CD4-positive, alpha-beta T cell treated with Interleukin-17A for 1 hour (primary cell): ENCODE measurements at places on chromosomes 1 and 21.
A peak's percentile ranks its signal among the peaks of the same experiment; 100 is the strongest.

DNA sequence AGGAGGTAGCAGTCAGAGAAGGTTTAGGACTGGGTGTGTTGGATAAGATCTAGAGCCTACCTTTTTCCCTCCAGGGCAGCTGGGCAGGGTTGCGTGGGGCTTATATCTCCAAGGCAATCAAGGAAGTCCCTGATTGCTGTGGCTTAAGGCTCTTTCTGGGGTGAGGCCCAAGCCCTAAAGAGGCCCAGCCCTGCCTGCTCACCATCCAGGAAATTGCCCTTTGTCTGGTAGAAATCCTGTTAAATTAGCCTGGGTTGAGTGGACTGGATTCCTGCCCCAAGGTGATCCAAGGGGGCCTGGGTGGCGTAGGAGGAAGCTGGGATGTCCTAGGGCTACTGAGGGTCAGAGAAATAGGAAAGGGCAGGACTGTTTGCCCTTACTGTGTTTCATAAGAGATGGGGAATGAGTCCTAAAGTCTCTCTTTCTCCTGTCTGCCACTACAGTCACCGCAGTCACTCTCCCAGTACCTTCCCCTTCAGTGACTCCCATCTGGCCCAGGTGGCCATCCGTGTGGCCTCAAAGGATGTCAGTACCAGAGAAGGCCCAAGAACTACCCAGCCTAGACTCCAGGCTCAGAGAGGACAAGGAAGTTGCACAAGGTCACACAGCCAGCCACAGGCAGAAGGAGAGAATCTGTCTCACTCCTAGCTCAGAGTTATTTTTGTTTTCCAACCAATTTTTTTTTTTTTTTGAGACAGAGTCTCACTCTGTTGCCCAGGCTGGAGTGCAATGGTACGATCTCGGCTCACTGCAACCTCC is 25.8 kb downstream of the MFSD2A start:
- DNase-seq, result no peak

- DNase-seq, result no peak
Measured at GRCh38 chr1:248421384-248421783, 18.5 kb downstream of the OR2T1 start.

- no peak for DNase-seq
Measured at GRCh38 chr1:232630894-232631195, 912 bp upstream of the SIPA1L2 start.

- DNase-seq, result no peak
Measured at GRCh38 chr1:46242918-46243317, 4.6 kb upstream of the RAD54L start.

- no peak for DNase-seq
Measured at GRCh38 chr21:28633839-28634555, 358.7 kb downstream of the LTN1 start.

DNA sequence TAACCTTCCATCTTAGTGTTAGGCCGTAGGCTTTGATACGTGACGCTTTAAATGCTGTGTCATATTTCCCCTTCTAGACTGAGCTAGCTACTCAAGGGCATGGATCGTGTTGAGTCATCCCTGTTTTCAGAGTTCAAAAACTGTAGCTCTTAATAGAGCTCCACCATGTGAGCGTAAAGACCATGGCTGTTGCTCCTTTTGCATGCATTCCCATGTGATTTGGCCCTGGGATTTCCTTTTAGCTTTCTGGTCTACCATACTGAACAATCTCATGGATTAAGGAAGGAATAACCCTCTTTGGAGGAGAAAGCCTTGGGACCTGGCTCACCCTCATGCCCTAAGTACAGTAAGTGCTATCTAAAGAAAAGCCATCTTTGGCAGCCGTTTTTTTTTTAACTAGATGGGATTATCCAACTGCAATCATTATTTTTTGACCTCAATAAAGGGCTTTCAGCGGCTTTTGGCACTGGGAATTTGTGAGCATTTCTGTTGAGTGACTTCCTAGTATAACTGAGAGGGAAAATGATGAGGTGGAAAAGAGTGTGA is 76.6 kb downstream of the PLPP3 start:
- no peak for DNase-seq

DNA sequence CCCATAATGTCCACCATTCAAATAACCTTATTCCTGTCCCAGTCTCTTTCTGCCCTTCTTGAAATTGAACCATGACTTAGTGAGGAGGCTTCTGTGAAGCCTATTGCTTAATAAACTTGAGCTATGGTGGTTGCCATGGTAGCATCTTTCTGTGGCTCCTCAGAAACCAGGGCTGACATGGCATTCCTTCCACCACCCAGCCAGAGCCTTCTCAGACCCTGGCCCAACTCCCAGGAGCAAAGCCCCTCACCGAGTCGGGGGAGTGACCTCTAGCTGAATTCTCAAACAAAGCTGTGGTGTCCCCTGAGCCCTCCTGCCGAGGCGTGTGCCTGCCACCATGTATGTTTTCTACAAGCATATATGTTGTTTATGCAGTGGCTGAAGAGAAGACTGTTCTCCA is 259.1 kb downstream of the CACNA1E start:
- no peak for DNase-seq

DNA sequence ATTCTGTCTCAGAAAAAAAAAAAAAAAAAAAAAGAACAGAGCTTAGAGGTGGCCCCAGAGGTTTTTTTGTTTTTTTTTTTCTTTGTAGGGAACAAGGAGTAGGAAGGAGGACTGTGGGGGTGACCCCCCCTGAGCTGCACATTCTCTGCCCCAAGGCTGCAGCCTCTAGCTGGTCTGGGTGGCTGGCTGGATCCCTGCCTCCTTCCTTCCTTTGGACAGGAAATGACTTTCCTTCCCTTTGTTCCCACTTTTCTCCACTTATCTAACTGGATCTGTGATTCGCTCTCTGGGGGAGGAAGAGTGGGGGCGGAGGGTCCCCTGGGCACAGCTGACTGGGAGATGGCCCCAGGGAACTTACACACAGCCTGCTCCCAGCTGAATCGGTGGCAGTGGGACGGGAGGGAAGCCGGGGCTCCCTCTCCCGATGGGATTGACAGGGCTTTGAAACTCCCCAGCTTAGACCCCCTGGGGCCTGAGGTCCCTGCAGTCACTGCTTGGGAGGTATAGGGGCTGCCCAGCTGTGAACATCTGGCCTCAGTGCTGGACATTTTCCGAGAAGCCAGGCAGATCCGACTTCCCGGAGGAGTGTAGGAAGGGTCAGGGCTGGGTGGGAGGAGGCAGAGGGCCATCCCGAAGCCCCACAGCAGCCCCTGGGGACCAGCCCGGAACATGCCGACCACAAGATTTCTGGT is 2.1 kb downstream of the FBLIM1 start:
- no peak for DNase-seq

DNA sequence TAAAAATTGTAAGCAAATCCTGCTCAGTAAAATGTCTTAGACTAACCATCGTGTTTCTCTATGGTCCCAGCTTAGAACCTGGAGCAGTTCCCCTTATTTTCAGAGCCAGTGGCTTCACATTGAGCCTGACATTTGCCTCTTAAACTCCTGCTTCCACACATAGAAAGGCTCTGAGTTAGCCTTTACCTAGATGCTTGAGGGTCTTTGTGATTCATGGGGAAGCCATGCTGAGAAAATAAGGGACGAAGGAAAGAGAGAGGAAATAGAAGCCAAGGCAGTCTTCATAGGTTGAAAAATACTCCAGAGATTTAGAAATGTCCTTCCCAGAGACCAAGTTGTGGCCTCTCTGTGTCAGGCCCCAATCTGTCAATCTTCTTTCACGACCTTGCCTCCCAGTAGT is 16.1 kb upstream of the RBBP5 start:
- no peak for DNase-seq

DNA sequence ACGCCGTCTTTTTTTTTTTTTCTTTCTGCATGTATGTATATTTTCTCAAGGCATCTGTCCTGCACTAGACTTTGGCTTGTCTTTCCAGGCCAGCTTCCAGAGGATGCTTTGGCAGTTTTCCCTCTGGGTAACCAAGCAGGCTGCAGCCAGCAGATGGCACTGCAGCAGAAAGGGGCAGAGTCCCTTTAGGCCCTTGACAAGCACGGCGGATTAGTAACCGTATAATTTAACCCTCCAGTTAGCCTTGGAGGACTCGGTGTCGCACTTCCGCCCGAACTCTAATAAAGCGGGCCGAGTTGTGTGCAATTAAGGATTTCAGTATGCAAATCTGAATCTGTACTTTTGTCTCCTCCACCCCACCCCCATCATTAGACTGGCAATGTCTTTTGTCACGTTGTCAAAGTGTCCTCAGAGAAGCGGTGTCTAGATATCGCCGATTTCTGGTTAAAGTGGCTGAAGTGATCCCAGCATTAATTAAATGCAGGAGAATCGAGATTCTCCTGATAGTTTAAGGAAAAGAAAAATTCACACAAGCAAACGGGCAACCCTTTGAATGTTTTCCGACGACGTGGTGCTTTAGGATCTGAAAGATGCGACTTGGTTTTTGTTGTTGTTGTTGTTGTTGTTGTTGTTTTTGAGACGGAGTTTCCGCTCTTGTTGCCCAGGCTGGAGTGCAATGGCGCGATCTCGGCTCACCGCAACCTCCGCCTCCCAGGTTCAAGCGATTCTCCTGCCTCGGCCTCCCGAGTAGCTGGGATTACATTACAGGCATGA is 1.1 kb upstream of the TMEM167B start:
- peak; percentile 51 for DNase-seq

- no peak for DNase-seq
Measured at GRCh38 chr21:29389136-29389535, 90.4 kb downstream of the BACH1 start.

DNA sequence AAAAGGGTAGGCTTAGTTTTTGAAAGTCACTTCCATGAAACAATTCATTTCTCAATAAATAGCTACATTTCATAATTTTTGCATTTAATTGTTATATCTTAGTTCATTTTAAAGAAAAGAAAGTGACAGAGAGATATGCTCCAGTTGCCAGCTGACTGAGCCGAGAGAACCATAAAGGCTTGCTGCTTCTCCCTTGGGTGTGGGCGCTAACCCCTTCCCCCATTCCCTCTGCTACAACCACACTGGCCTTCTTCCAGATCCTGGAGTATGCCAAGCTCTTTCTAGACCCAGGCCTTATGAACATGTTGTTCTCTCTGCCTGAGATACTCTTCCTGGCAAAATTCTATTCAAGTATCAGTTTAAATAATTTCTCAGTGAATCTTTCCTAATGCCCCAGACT is 12.3 kb downstream of the SORT1 start:
- DNase-seq, result no peak

GRCh38 chr1:23980728-23981070 is 572 bp upstream of the SRSF10 start:
- DNase-seq, result no peak

- no peak for DNase-seq
Measured at GRCh38 chr1:160549665-160550006, 26.6 kb upstream of the SLAMF6 start.

DNA sequence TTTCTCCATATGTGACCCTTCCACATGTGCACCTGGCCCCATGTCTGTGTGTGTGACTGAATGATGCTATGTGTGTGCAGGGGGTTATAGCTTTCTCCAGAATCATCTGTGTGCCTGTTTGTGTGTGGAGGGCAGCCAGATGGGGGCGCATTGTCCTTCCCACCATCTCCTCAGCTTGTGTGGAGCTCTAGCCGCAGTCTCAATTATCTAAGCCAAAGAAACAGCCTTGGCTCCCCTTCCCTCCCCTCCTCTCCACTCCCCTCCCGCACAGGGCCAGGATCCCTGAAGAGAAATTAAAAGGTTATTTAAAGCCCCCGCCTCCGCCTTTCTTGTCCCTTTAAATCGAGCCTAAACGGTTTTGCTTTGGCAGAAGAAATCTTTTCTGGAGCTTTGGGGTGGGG is 1.8 kb upstream of the DMBX1 start:
- no peak for DNase-seq

DNA sequence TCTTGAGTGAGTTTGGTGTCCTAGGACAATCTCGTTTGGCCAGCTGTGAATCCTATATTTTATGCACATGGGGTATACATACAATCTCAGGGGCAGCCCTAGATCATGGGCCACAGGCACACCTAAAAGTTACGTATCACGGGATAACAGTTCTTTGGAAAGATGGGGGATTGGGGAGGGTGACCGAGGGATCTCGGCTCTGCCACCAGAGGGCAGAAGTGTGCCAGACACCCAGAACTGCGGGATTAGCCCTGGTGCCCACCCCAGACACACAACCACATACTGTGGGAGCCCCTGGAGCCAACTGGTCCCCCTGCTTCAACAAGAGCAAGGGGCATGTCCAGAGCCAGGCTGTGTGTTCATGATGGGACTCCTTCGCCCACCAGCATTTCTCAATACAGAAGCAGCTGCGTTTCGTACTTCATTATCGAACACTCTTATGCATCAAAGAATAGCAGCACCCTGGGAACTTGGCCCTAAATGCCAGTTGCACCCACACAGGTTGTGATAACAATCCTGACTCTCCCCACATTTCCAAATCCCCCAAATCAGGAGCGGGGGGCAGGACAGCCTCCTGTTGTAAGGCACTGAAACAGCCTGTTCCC is 37.4 kb downstream of the TMCO4 start:
- DNase-seq, result peak; percentile 15

GRCh38 chr1:96934282-96934681 is 212.7 kb downstream of the PTBP2 start:
- no peak for DNase-seq

GRCh38 chr1:93604411-93604810 is 77.2 kb downstream of the BCAR3 start:
- DNase-seq, result no peak

- DNase-seq, result no peak
Measured at GRCh38 chr1:176692431-176692830, 229.5 kb downstream of the PAPPA2 start.

DNA sequence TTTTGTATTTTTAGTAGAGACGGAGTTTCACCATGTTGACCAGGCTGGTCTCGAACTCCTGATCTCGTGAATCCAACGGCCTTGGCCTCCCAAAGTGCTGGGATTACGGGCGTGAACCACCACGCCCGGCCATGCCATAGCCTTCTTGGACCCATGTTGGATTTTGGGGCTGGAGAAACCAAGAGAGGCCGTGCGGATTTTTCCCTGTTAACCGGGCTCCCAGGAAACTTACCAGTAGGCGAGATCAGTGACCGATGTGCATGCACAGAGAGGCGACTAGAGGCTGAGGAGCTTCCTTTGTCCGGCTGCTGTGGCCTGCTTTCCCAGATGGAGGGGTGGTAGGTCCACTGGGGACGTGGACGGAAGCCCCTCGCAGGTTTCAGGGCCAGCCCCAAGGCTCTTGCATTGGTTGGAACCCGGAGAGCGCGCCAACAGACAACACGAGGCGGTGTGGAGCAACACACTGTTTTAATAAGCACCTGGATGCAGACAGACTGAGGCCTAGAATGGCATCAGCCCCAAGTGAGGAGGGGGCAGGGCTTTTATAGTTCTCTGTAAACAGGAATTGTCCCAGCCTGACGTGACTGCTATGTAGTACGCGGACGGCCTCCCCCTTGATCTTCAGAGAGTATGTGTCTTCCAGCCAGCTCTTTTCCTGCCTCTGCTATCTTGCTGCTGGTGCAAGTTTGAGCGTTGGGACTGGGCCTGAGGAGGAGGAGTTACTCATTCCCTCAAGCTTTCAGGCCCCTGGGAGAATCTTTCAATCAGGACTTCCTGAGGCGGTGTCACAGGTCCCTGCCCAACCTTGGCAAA is at the start of gene ERVH48-1:
ERVH48-1 (minus strand) TSS at position 517 of the 813 bp plus-strand sequence. CDS start 6,624 bp downstream, outside the sequence.
- DNase-seq, result peak; percentile 6

GRCh38 chr21:42237577-42237976 is 18.6 kb downstream of the ABCG1 start:
- DNase-seq, result peak; percentile 40

DNA sequence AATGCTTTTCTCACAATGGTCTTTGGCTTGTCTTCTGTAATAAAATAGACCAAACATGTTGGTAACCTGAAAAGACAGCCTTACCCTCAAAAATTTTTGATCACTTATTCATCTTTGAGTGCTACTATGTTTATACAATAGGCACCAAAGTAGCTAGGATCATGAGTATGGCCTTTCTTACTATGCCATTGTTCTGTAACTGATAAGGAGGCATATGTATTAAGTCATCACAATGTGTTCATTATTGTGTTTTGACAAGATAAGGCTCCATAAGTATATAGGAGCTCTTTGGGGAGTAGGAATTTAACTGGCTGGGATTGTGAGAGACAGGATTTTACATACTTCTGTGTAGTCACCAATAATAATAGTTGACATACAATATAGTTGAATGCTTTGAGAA is 675 bp downstream of the TMCO2 start:
- no peak for DNase-seq
